ENCODE measurements at places on chromosomes 7 and 10. TPM values are rescaled to one million over a fixed set of nuclear protein-coding genes. Genes with fewer than 3 reads are reported as not detected.

C10orf143 gene
- 7.1 TPM for polyA plus RNA-seq

GLI3 gene
- polyA plus RNA-seq, result 16.5 TPM

NUTM2B gene
- 0.84 TPM for polyA plus RNA-seq

NPY4R2 gene
- polyA plus RNA-seq, result not detected

LRRC18 gene
- polyA plus RNA-seq, result 0.06 TPM
